Urothelium cell line (cell line): ENCODE measurements at places on chromosomes 7 and 10.

- peak; percentile 73 for DNase-seq
Measured at GRCh38 chr10:3197348-3198003, 24.9 kb upstream of the PITRM1 start.

DNA sequence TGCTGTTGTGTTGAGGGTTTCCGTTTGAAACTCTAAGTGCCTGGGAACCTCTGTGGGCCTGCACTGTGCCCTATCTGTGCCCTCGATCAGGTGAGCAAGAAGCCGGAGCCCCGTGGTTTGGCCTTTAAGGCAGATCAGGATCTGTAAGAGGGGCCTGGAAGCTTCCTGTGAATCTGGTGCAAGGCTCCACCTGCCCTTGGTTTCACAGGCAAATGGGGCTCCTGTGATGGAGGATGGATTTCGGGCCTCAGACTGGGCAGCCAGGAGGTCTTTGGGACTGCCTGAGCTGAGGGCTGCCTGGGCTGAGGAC is 21.6 kb downstream of the SCART1 start:
- no peak for DNase-seq

- DNase-seq: no peak
Measured at GRCh38 chr7:124577256-124577655, 188.3 kb downstream of the GPR37 start.

DNA sequence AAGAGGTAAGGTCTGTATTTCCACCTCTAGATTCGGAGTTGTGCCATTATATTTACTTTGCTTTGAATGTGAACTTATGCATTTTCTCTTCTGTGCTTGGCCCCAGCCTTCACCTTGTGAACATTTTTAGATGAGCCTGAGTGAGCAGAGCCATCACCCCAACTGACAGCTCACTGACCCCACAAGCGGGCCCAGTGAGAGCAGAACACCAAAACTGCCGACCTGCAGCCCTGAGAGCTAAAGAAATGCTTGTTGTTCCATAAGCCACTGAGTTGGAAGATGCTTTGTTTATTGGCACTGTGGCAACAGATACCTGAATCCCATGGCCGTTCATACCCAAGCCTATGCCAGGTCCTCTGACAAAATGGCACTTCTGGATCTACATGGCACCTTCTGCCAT is 37.8 kb downstream of the C10orf90 start:
- DNase-seq: no peak

GRCh38 chr7:44374007-44374763 is 48.8 kb upstream of the CAMK2B start:
- DNase-seq: no peak

DNA sequence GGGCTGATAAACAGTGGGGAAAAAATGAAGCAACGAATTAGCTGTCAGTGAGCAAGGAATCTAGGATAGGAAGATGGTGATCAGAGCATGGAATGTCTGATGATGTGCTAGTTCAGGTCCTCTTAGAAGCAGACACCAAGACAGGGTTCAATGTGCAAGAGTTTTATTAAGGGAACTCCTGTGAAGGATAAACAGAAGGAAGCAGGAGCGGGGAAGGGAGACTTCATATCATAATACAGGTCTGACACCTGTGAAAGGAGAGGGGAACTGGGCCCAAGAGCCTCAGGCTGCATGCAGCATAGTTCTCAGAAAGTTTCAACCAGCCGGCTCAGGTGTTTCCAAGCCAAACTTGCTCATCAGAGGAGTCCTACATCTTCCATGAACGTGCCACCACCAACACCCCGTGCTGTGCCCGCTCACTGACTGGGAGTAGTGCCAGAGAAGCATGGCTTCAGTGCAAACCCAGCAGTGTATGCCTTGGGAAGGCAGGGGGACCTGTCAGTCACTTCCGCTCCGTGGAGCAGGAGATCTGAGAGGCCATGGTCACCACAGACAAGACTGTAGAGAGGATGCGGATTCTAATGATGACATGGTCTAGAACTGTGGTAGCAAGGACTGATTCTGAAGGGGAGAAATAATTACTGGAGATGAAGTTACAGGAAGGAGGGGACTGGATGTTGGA is 45.8 kb downstream of the ZNF800 start:
- no peak for DNase-seq

- no peak for DNase-seq
Measured at GRCh38 chr7:196283-196682, 3.9 kb downstream of the FAM20C start.

GRCh38 chr7:33926535-33926934 is 21.2 kb downstream of the BMPER start:
- no peak for DNase-seq

- DNase-seq: peak; percentile 33
Measured at GRCh38 chr10:96665306-96665705, 55.0 kb downstream of the PIK3AP1 start.

- no peak for DNase-seq
Measured at GRCh38 chr7:101746314-101746713, 71.1 kb upstream of the CUX1 start.

DNA sequence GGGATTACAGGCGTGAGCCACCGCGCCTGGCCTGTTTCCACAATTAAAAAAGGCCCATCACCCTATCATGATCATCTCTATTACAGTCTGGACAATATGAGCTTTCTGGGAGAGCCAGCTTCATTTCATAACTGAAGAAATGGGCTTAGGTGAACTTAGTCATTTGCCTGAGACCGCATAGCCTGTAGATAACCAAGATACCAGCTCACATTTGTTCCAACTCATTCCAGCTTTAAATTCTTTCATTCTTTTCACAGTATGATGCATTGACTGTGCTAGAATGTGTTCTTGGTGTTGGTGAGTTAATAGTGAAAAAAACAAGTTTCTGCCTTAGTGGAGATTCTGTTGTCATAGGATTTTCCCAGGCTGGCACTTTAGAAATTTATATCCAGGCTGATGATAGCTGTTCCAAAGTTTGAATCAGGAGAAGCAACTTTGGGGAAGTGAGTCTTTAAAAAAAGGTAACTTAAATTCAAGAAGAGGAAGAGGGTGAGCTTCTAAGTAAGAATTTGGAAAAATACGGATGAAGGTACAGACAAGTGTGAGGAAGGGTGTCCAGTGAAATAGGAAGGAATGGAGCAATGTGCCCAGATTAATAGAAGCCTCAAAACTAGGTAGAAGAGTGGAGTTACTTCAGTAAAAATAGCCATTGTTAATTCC is 2.1 kb upstream of the H2AZ2 start:
- DNase-seq: no peak

GRCh38 chr7:31767686-31768358 is 80.8 kb downstream of the PPP1R17 start:
- no peak for DNase-seq

- peak; percentile 24 for DNase-seq
Measured at GRCh38 chr10:82267014-82267413, 392.0 kb downstream of the NRG3 start.

GRCh38 chr10:87685832-87686574 is 26.3 kb downstream of the PAPSS2 start:
- peak; percentile 15 for DNase-seq

DNA sequence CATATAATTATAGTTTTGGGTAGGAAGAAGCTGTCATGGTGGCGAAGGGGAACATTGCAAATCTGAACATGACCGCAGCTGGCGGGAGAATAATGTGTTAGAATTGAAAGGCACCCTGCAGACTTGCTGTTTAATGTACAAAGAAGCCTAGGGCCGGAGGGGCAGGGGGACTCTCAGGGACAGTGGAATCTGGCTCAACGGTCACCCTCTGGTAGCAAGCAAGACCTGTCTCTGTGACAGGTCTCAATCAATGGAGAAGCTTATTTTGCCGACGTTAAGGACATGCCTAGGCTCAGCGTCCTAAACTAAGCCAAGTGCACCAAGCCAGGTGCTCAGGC is 177.3 kb downstream of the NSUN6 start:
- no peak for DNase-seq

DNA sequence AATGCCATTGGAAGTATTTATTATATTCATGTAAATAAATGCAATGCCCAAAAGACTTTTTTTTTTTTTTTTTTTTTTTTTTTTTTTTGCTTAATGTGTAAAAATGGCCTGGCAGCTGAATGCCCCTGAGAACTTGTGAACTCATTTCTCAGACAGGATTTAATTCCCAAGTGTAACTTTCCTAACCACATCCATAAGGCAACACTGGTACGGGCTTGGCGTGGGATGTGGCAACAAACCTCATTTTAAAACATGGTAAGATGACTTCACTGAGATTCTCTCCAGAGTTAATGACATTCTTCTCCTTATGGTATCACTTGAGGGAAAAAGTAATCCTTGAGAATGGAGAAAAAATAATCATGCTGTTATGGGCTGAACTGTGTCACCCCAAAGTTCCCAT is 150.4 kb downstream of the DGKI start:
- DNase-seq: no peak

DNA sequence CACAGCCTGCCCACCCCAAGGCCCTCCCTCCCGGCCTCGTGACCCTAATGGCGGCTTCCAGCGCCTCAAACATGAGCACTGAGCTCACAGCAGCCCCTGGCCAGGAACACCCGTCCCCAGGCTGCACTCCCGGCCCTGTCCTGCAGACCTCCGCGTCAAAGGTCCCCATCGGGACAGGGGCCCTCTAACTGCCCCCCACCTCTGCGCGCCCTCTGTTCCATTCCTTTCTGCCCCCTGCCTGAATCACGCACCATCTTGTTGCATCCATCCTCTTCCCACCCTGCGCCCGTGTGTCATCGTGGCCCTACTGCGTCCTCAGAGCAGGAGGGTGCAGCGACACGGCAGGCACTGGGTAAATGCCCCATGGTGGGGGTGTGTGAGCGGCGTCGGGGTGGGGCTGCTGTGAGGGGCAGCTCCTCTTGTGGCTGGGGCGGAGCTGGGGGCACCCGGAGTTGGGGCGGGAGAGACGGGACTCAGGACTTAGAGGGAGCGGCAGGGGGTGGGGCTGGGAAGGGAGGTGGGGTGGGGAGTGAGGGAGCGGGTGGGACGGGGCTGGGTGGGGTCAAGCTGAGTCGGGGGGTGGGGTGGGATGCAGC is 13.4 kb downstream of the SLC29A4 start:
- no peak for DNase-seq

GRCh38 chr10:1399431-1400100 is 337.8 kb downstream of the ADARB2 start:
- DNase-seq: no peak

GRCh38 chr7:75945297-75946168 is 30.6 kb downstream of the POR start:
- no peak for DNase-seq

DNA sequence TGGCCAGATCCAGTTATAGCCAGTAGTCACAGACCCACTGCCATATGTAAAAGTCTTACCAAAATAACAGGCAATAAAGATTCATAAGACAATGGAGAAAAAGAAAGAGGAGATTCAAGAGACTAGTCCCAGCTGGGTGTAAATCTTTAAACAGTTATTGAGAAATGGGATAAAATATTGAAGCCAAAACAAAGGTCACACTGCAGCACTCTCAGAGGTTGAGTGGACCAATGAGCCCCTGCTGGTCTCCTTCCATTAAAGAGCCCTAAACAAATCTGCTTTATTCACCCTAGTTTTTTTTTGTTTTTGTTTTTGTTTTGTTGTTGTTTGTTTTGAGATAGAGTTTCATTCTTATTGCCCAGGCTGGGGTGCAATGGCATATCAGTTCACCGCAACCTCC is 98.8 kb downstream of the JMJD1C start:
- DNase-seq: no peak

DNA sequence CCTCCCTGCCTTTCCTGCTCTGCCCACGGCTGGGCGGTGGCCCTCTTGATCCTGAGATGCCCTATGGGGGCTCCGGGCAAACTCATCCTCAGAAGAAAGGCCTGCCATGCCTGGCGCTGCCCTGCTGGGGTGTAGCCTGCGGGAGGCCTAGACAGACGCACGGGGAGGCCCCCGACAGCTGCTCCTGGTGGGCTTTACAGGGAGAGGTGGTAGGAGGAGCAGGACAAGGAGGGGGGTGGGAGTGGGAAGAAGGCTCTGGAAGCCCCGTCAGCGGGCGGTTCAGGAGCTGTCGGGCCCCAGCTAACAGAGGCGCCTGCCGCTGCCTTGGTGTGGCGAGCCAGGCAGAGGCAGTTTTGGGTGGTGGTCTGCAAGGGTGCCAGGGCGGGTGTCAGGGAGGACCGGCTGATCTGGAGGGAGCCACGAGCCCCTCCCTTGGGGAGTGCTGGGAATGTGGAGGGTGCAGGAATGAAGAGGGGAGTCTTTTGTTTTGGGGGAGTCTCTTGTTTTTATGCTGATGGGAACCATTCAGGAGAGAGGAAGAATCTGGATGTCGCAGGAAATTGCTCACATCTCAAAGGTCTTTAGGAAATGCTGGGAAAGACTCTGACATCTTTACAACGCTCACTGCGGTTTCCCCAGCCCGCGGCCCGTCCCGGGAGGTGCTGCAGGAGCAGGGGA is 63.5 kb downstream of the CFAP46 start:
- no peak for DNase-seq

DNA sequence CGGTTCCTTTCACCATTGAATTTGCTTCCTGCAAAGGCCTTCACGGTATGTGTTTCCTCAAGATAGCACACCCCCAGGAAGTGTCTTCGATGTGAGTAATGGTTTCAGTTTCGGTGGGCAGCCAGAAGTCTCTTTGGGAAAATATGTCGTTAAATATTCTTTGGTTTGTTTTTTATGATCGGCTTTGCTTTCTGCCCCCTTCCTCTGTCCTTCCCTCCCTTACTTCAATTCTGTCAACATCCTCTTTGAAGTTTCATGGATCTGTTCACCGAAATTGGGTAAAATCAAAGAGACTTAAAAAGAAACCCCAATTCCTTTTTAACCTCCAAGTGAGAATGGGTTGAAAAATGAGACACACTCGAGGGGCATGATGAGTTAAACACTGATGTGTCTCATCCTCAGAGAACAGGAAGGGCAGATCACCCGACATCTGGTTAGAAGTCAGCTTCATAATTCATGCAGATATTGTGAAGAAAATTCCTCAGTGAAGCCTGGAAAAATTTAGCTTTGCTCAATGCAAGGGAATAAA is 170.8 kb upstream of the HABP2 start:
- peak; percentile 45 for DNase-seq

DNA sequence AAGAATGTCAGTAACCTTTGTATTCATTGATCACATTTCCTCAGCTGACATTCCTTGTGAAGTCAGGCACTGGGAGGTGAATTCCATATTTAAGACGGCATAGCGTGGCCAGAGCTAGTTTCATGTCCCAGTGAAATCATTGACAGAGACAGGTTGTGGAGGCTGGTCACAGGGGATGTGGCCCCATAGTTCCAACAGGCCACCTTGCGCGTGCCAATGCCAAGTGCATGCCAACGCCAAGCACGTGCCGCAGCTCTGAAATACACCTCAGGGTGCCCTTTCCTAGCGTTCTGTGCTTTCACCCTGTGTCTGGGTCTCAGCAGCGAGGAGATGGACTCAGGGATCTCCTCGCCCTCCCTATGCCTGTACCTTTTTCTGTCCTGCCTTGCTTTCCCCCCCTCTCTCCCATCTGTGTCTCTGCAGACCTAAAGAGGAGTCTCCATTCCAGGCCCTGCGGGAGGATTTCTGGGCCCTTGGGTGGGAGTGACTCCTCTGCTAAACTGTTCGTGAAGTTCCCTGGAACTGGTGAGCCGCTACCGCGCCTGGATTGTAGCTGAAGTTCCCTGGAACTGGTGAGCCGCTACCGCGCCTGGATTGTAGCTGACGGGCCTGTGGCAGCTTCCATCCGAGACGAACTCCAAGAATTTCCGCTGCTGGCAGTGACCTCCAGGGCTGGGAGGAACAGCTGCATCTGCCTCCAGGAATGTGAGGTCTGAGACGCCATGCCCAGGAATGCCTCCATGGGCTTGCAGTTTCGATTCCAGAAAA is 19.7 kb downstream of the AQP1 start:
- DNase-seq: peak; percentile 61

GRCh38 chr10:7789390-7789789 is 1.4 kb downstream of the ATP5F1C start:
- no peak for DNase-seq
